ENCODE measurements at places on chromosomes 12 and 14. TPM values are rescaled to one million over a fixed set of nuclear protein-coding genes. Genes with fewer than 3 reads are reported as not detected.

CAPS2 gene
- total RNA-seq = 2.4 TPM

ENDOU gene
- total RNA-seq = not detected

SIX6 gene
- total RNA-seq = not detected

P2RX2 gene
- 0.10 TPM for total RNA-seq

NANOG gene
- not detected for total RNA-seq

DEPDC4 gene
- total RNA-seq = not detected

ZFHX2 gene
- under 0.01 TPM for total RNA-seq

KRT74 gene
- total RNA-seq = 0.10 TPM

CD27 gene
- total RNA-seq = 24.3 TPM

TOMM20L gene
- total RNA-seq = 1.9 TPM

HOXC12 gene
- not detected for total RNA-seq

PRIMA1 gene
- not detected for total RNA-seq

MYH6 gene
- not detected for total RNA-seq

ASIC1 gene
- under 0.01 TPM for total RNA-seq

DTX1 gene
- total RNA-seq = 5.2 TPM

GMPR2 gene
- total RNA-seq = 31.1 TPM

IAPP gene
- not detected for total RNA-seq

POLE2 gene
- total RNA-seq = 3.1 TPM

KRT79 gene
- total RNA-seq = not detected

ACVRL1 gene
- 0.31 TPM for total RNA-seq

ADAM21 gene
- not detected for total RNA-seq

HCAR1 gene
- total RNA-seq = not detected

MIP gene
- not detected for total RNA-seq

NKX2-1 gene
- not detected for total RNA-seq

C12orf60 gene
- 0.10 TPM for total RNA-seq
